Stromal cell of bone marrow (primary cell): ENCODE measurements at places on chromosomes 4 and X.

DNA sequence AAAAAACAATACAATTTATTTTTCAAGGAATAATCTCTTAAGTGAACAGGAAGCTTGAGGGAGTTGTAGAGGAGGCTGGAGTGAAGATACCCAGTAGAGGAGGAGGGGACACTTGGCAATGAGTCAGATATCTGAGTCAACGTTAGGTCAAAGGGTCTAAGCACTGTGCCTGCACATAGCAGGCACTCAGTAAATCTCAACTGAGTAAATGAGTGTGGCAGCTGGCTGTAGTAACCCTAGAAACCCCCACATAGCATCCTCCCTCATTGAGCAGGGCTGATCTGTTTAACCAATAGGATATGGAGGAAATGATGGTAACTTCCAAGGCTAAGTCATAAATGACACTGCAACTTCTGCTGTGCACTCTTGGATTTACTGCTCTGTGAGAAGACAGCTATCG is 186.0 kb upstream of the FAM241A start:
- peak; percentile 15 for DNase-seq

DNA sequence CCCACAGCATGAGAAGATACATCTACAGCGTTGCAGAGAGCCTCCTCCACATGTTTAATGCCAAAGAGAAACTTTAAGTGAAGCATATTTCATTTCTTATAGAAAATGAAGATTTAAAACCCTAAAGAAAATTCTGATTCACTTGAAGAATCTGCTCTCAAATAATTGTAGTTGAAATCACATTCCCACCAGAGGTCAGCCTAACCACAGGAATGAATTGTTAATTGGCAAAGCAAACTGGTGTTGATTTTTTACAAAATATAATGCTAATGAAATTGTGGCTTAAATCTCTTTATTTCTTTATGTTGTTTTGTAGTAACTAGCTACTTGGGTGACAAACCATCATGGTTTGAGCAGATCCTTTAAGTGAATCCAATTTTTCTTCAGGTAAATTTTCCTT is 31.1 kb upstream of the WDR17 start:
- DNase-seq: peak; percentile 22

GRCh38 chr4:10030972-10031667 is 9.8 kb upstream of the SLC2A9 start:
- DNase-seq: no peak

DNA sequence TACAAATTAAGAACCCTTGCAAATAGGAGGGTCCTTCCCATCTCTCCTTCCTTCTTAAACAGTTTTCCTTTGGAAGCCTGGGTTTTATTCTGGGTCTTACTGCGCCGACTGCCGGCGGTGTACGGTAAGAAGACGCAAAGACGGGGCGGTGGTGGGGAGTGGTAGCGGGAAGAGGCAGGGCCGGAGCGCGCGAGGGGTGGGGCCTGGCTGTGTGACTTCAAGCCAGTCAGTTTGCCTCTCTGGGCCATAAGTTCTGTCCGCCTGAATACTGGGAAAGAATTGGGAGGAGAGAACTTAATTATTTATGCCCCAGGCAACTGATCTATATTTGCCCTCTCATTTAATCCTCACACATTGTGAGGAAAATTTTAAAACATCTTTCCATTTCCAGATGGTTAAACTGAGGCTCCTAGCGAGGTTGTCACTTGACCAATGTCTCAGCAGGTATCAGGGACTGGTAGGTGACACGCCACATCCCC is 726 bp upstream of the KANTR start:
- peak; percentile 61 for DNase-seq

- DNase-seq: no peak
Observed at GRCh38 chr4:172751550-172751949, 417.1 kb upstream of the GALNT7 start.

- DNase-seq: no peak
Observed at GRCh38 chr4:121707344-121707743, 10.6 kb upstream of the ANXA5 start.

DNA sequence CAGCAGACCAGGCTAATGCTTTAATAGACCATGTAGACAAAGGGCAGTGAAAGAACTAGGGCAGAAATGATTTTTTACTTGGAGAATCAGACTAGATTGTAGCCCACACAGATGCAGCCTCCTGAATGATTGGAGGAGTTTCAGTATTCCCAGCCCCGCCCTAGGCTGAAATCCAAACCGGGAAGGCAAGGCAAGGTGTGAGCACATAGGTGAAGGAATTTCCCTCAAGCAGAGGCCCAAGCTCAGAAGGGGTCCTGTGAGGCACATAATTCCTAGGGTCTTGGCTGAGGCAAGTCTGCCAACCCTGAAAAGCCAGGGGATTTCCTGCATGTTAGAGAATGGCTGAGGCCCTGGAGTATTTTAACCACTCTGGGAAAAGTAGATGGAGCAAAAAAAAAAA is 56.4 kb upstream of the PAK3 start:
- no peak for DNase-seq
